ENCODE measurements at places on chromosomes 13 and 19.

GRCh38 chr19:5035793-5036697 is 67.1 kb downstream of the KDM4B start:
- DNase-seq = no peak

DNA sequence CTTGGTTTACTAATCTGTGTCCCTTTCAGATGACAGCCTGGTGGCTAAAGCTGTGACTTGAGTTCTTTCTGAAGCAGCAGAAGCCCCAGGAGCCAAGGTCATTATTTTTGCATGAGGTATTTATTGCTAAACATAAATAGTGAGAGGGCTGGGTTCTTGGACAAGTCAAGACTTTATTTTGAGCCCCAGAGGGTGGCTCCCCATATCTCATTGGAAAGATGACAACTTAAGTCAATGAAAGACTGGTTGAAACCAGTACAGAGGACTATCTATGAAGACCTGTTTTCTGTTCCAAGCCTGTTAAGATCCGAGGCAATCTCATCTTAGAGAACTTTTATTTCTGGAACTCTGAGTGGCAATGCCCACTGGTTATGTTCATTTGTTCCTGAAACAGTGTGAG is 14.4 kb upstream of the ERICH6B start:
- no peak for DNase-seq

GRCh38 chr13:83125791-83126190 is 756.5 kb downstream of the SLITRK1 start:
- no peak for DNase-seq

GRCh38 chr19:32427536-32427935 is 22.0 kb downstream of the DPY19L3 start:
- DNase-seq = no peak

DNA sequence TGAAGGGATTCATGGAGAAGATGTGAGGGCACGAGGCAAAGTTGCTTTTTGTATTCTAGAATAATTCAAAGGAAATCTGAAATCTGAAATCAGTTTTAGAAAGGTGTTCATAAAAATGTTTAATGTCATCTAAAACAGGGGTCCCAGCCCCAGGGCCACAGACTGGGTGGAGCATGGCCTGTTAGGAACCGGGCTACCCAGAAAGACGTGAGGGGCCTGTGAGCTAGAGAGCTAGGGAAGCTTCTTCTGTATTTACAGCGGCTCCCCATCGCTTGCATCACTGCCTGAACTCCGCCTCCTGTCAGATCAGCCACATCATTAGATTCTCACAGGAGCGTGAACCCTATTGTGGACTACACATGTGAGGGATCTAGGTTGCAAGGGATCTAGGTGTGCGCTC is 151.2 kb downstream of the USP12 start:
- DNase-seq = no peak

GRCh38 chr19:40512473-40513344 is 45.9 kb downstream of the SPTBN4 start:
- peak; percentile 76 for DNase-seq

- no peak for DNase-seq
Observed at GRCh38 chr13:95289020-95289444, 12.2 kb downstream of the ABCC4 start.

- no peak for DNase-seq
Observed at GRCh38 chr13:40368127-40368891, 298.1 kb downstream of the FOXO1 start.

DNA sequence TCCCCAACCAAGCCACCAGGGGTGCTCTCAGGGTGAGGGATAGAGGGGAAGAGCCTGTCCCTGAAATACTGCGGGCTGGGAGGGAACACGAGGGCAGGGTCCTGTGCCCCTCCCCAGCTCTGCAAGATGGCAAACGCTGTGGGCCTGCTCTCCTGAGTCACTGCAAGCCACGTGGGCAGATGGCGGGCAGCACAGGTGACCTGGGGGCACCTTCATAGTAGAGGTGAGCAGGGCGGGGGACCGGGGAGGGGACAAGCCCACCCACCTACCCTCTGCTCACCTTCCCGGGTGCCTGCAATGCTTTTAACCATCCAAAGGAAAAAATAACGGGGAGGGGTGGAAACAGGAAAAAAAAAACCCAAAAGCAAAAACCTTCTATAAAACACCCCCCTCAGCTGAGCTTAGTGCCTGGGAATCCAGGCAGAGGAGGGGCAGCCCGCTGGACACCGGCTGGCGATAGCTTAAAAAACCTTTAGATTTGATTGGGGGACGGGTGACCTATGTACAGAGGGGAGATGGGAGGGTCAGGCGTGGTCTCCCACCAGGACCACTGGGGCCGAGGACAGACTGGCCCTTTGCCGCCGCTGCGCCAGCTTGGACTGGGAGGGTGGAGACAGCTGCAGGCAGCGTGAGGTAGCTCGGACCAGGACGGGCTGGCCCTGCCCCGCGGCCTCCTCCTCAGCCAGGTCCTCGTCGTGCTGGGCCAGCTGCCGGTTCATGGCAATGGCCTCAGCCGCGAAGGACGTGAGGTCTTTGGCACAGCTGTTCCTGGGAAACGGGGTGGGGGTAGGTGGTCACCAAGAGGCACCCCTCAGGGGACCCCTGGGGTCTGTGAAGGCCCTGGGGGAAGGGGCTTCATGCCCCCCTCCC is 11.7 kb downstream of the MKNK2 start:
- DNase-seq = no peak

GRCh38 chr19:12670159-12670928 is 3.7 kb downstream of the WDR83 start:
- DNase-seq = no peak

- DNase-seq = no peak
Observed at GRCh38 chr19:43847884-43848283, 20.8 kb downstream of the ZNF283 start.

- DNase-seq = peak; percentile 36
Observed at GRCh38 chr19:3234800-3235199, 10.3 kb downstream of the CELF5 start.

DNA sequence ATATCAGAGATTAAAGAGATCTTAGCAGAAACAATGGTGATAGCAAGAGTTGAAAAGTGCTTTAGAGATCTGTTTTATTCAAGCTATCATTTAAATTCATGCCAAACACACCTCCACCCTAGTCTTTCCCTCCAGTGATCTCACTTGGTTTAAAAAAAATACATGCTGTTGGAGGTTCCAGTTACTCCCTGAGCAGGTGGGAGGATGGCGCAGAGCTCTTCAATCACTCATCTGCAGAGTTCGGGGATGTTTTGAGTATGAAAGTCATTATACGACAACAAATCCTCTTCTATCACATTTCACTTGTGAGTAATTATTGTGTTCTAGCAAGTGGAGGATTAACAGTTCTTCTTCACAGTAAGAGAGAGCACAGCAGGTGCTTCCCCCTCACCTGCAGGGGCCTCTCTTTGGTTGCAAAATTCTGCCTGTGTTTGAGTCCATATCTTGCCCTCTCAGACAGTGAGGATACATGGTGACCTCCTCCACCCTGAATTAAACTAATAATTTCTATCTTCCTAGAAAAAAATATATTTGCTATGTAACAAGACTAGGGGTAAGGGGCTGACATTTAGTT is 376.7 kb downstream of the LIG4 start:
- DNase-seq = no peak

DNA sequence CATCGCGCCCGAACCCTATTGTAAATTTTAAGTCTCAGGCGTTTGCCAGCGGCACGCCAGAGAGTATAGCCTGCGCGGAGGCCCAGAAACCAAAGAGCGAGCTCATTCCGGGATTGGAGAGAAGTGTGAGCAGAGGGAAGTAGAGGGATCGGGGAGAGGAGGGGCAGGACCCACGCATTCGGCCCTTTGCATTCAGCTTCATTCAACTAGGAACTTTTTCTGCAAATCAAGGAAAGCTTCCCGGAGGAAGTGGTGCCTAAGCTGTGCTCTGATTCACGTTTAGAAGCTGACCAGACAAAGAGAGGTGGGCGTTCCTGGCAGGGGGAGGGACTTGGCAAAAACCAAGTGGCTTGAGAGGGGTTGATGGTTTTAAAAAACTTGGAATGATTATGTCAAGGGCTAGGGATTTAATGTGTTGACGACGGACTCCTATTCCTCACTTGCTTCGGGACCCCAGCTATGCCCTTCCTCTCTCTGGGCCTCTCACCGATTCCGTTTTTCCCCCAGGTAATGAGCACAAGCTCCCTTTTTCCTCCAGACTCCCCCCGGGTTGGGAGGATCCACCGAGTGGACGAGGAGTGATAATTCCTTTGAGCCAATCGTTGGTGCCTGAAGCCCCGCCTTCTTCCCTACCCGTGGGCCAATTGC is 811 bp upstream of the PRMT1 start:
- DNase-seq = peak; percentile 80

GRCh38 chr13:114146629-114147028 is 14.2 kb upstream of the RASA3 start:
- no peak for DNase-seq

- DNase-seq = no peak
Observed at GRCh38 chr13:105725887-105726286, 809.6 kb downstream of the EFNB2 start.

DNA sequence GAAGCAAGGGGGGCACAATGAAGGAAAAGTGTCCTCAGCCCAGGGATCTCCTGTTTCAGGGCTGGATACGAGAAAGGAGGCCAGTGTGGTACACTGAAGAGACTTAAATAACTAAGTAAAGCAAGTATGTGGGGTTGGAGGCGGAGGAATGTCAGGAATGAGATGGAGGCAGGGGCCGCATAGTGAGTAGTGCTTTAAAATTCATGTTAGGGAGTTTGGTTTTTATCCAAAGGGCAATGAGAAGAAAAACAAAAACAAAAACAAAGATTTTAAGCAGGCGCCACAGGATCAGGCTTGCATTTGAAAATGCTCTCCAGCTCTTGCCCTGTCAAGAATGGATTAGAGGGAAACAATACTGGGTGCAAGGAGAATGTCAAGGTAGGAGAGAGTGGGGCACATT is 273.4 kb downstream of the DCLK1 start:
- DNase-seq = no peak

DNA sequence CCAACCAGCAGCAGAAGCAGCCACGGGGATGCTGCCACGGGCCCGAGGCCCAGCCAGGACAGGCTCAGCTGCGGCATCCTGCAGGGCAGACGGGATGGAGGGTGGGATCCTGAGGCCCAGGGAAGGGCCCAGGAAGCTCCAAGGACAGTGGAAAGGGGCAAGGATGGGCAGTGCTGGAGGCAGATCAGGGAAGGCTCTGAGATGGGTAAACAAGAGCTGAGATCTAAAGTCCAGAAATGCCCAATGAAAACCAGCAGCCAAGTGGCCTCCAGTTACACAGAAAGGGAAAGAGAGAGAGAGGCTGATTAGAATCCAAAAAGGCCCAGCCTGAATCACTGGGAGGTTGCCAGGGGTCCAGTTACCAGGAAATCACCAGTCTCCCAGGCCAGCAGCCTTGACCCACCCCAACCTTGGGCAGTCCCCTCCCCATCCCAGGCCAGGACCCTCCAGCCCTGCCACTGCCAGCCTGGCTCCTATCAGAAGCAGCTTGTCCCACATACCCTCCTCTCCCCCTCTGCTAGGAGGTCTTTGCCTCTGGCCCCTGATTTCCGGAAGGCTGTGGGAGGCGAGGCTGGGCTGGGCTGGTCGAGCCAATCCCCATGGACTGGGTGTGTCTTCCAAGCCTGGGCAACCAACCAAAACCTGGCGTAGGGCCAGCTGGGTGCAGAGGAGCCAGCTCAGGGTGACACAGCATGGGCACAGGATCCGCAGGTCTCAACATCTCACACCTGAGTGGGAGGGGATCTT is at the start of gene CYP4F11:
Gene CYP4F11, minus strand, starts transcription at position 198 of the 747 bp plus-strand sequence. Its CDS starts 121 bp downstream, at position 77.
- DNase-seq = no peak

DNA sequence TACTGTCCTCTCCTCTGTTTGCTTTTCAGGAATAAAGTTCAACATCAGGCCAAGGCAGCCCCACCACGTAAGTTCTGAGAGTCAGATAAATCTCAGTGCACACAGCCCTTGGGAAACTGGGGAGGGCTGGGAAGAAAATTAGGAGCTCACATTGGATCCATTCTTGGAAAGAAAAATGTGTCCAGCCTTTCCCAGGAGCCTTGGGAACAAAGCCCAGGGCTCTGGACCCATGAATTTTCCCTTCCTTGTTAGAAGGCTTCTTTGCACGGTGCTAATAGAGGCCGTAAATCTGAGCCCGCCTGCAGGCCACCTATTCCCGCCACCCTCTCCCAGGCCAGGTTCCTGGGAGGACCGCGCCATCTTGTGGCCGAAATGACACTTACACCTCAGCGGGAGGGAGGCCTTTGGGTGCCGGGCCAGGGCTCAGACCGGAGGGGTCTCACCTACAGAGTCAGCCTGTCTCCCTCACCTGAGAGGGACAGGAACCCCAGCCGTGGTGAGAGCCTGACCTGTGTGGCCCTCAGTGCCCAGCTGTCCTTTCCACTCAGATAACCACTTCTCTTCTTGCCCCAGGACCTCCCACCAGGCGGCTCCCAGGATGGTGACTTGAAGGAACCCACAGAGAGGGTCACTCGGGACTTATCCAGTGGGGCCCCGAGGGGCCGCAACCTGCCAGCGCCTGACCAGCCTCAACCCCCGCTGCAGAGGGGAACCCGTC is 25.1 kb upstream of the KCTD15 start:
- peak; percentile 91 for DNase-seq

DNA sequence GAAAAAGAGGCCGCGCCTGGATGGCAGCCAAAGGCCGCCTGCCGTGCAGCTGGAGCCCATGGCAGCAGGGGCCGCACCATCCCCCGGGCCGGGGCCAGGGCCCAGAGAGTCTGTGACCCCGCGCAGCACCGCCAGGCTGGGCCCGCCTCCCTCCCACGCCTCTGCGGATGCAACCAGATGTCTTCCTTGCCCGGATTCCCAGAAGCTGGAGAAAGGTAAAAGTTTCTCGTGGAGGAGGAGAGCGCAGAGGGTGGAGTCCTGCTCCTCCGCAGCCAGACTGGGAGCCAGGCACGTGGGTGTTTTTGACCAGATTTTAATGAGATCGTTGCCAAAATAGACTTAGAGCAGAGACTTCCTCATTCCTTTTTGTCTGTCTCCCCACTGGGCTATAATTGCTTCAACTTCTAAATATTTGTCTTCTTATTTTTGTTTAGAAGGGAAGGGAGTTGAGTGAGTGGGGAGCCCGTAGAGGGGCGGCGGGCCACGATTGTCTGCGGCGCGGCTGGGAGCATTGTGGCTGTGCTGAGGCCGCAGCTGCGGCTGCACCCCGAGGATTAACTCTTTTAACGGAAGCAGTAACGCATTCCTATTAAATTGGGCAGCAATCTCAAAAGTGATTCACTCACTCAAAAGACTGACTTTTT is 22.8 kb upstream of the NDUFS7 start:
- DNase-seq = peak; percentile 67

GRCh38 chr19:8518536-8518935 is 4.6 kb upstream of the ZNF414 start:
- DNase-seq = no peak
